ENCODE measurements at places on chromosomes 7 and 10.

- no peak for DNase-seq
Measured at GRCh38 chr10:119413471-119414080, 128.9 kb downstream of the RGS10 start.

- DNase-seq: no peak
Measured at GRCh38 chr10:110613341-110613995, 30.7 kb upstream of the RBM20 start.

- DNase-seq: no peak
Measured at GRCh38 chr10:130492266-130492934, 356.2 kb downstream of the GLRX3 start.

DNA sequence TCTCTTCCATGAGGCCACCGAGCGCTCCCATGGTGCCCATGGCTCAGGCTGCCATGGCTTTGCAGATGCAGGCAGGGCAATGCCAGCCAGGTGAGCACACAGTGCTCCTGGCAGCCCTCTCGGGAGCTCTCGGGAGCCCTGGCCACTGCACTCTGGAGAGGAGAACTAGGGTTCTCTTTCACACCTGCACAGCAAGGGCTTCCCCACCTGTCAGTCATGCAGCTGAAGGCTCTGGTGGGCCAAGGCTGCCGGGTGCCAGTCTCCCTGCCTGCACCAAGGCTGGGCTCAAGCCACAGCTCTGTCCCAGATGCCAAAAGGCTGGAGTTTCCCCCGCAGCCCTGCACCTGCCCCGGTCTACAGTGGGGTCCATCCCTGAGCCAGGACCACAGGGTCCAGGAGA, 32.6 kb downstream of the NUDT1 start:
- DNase-seq: no peak

- no peak for DNase-seq
Measured at GRCh38 chr7:113100121-113100603, 13.5 kb upstream of the GPR85 start.
